ENCODE measurements at places on chromosomes 16 and 17.

DNA sequence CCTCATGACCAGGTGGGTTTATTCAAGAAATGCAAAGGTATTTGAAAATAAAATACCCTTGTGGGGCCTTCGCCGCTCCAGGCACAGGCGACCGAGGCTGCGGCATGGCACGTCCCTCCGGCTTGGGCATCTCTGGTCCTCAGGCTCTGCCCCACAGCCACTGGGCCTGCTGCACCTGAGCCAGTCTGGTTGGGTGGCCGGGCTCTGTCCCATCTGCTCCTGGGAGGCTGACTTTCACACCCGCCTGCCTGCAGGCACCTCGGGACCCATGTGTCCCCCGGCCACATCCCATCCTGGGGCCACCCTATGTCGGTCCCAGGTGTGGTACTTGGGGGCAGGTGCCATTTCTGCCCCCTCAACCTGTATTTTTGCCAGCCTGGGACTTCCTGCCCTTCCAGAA lies 20.9 kb downstream of the OSBPL7 start:
- DNase-seq, result no peak

DNA sequence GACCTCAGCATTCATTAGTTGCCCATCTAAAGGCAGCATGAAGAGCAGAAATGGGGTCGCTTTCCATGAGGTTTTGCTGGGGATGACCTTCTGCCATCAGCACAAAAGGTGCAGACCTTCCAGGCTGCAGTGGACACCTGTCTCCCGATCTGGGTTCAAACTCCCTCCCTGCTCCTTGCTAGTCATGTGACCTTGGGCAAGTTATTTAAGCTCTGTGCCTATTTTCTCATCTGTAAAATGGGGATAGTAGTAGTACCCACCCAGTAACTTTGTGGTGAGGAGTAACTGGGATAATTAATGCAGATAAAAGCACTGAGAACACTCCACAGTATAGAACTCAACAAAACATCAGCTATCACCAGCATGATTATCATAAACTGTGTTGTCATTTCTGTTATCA lies 21.4 kb upstream of the COQ7 start:
- DNase-seq, result no peak

DNA sequence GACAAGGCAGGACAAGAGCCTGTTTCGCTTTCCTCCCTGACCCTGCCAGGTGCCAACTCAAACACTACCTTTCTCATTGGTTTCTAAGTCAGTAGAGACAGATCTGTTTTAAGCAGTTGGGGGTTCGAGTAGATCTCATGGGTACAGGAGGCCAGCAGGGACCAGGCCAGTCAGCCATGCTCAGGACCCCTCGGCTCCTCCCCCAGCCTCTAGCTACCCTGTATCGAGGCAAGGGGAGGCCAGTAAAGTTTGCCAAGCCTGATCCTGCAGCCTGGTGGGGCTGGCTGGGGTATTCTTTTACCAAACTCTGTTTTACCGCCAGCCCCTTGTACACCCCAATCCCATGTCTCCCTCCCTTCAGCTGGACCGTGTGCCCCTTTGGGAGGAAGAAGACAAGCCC lies 26.6 kb downstream of the OR1D5 start:
- no peak for DNase-seq

- no peak for DNase-seq
These were observed 18.1 kb downstream of the ERN1 start for GRCh38 chr17:64111831-64112230.

DNA sequence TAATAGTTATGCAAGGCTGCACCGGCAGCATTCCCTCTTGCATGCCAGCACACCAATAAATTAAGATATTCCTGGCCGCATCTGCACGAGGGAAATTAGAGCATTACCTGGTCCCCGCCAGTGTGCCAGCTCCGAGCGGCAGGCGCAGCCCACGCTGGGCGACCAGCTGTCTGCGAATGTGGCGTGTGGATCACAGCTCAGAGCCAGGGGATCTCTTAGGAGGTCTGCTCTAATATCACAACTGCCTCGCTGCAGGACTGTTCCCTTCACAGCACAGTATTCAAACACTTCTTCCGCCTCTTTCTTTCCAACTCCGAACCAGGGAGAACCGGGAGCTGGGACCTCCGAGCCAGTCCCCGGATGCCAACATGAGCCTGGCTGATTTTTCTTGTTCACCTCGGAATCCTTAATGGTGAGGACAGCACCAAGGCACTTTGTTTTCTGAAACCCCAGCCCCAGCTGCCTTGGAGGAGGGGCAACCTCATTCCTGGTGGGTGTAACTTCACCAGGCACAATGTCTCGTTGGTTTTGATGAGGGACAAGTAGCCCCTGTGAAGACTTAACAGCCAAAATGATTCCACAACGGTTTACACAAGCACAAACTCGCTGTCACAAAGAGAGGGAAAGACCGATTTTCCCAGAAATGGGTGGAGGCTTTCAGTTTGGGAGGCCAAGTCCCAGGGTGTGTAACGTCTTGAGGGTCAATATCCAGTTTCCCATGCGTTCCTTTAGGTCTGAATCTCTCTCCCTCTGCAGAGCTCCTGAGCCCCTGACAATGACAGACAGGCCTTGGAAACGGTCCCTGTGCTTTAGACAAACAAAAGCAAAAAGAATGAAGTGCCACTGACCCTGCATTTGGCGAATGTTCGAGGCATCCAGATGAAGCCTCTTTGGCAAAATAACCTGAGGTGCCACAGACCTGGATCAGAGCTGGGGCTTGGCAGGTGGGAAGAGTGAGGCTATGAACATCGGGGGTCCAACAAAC lies 213.2 kb downstream of the C16orf78 start:
- no peak for DNase-seq

DNA sequence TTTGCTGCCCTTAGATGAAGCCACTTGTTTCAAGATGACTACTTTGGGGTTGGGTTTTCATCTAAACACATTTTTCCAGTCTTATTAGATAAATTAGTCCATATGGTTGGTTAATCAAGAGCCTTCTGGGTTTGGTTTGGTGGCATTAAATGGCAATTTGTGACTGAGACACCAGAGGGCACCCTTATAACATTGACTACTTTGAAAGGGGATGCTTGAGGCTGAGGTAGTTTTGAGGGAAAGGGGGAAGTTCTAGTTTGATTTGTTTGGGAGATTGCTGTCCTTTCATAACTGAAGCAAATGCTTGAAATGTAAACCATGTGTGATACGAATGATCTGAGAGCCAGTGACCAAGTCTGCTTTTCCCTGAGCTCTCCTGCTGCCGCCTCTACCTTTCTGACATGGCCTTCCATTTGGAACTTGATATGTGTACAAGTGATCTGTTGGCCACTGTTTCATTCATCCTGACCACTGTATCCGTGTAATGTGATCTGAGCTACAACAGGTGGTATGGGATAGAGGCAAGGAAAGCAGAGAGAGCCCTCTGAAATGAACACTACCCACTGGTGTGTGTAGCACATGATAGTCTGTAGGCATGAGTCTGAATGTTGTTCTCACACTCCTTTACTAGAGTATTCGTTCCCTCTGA lies 5.8 kb upstream of the RARA start:
- peak; percentile 62 for DNase-seq

DNA sequence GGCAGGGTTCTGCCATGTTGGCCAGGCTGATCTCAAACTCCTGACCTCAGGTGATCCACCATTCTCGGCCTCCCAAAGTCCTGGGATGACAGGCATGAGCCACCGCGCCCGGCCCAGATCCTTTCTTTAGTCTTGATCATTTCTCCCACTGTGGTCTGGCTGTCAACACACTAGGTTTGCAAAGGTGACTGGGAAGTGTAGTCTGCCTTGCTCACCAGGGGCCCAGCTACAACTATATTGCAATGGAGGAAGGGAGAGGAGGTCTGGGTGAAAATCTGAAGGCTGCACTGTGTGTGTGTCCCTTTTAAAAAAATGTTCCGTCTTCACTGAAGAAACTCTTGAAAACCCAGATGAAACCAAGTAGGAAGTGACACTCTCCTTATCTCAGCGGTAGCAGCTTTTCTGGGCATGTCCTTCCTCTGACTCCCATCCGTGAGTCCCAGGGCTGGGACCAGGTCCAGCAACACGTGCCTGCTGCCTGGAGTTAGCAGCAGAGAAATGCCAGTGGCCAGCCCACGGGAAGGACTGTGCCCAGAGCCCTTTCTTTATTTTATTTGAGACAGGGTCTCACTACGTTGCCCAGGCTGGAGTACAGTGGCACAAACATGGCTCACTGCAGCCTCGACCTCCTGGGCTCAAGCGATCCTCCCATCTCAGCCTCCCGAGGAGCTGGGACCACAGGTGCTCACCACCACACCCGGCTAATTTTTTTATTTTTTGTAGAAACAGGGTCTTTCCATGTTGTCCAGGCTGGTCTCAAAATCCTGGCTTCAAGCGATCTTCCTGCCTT lies 17.8 kb upstream of the KIF19 start:
- no peak for DNase-seq

DNA sequence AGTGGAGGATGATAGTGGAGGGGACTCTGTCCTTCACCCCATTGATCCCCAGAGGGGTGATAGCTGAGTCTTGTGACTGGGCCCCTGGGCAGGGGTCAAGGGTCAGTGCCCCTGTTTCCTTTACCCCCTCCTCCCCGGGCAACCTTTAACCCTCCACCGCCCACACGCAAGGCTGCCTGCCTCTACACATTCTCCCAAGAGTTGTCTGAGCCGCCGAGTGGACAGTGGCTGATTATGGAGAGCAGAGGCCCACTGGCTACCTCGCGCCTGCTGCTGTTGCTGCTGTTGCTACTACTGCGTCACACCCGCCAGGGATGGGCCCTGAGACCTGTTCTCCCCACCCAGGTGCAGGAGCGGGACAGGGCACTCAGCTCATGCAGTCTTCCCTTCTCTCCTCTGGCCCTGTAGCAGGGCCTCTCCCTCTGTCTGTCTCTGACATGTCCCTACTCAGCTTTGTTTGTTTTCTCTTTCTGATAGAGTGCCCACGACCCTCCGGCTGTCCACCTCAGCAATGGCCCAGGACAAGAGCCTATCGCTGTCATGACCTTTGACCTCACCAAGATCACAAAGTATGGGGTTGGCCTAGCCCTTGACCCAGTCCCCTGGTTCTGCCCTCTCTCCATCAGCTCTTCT lies at the start of gene SHBG:
TSS of gene SHBG (plus strand) at position 197 of the 633 bp plus-strand sequence. CDS start at position 235, 38 bp downstream.
- DNase-seq, result no peak

- no peak for DNase-seq
These were observed 1.9 kb upstream of the NAT9 start for GRCh38 chr17:74777901-74778515.

GRCh38 chr17:13884347-13884746 lies 185.0 kb upstream of the COX10 start:
- no peak for DNase-seq

DNA sequence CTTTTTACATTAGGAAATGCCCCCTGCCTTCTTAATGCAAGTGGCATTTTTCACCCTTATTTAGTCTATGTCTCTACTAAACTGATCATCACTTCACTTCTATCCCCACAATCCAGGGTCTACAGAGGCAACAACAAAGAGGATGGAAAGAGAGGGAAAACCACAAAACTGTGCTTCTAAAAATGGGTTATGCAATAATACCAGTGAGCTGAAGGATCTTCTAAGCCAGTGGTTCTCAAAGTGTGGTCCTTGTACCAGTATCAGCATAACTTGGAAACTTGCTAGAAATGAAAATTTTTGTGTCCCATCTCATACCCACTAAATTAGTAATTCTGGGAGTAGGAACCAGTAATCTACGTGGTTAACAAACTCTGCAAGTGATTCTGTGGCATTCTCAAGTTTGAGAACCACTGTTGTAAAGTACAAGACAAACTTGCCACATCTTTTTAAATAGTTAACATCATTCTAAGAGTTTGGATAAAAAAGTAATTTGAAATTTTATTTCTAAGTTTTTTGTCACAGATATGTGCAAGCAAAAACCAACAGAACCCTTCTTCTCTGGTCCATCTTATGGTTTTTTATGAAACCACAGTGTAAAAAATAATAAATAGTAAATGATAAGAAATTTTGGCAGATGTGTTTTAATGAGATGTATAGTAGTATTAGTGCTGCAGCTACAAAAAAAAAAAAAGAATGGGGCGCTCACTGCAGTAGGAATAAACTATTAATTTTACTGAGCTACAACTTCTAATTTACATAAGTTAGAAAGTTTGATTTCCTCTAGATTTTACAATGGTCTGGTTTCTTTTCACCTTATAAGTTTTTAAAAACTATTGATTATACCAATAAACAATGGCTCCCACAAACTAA lies 16.2 kb downstream of the CDC27 start:
- DNase-seq, result no peak

- no peak for DNase-seq
These were observed 443.6 kb downstream of the WWOX start for GRCh38 chr16:78543023-78543422.

- no peak for DNase-seq
These were observed 1.4 kb downstream of the CUEDC1 start for GRCh38 chr17:57953705-57954396.

GRCh38 chr17:57714665-57715180 lies 30.4 kb downstream of the CCDC182 start:
- no peak for DNase-seq

DNA sequence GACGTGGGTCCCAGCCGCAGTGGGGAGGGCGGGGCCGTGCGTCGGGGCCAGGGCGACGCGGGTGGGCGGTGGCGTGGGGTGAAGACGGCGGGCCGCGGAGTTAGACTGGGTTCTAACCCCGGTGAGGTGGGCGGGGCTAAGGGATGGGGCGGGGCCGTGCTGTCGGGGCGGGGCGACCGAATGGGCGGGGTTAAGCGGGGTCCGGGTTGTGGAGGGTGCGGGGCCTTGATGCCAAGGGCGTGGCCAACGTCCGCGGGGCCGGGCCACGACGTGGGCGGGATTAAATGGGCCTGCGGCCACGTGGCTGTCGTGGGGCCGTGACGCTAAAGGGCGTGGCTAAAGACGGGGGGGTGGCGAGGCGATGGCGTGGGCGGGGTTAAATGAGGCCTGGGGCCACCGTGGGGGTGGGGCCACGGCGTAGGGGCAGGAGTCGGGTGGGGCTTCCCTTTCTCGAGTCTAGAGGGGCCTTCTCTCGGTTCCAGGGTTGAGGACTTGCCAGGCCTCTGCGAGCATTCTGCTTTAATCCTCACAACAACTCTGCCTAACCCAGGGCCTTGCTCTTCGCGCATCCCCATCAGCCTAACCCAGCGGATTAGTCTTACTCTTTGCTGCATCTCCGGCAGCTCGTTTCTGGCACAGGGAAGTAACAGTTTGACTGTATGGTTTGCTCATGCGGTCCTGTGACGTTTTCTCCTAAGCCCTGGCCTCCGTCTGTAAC lies 739 bp downstream of the TCF25 start:
- peak; percentile 97 for DNase-seq

- no peak for DNase-seq
These were observed 7.2 kb downstream of the USP7 start for GRCh38 chr16:8956265-8957062.

GRCh38 chr16:58461640-58462039 lies 38.3 kb upstream of the NDRG4 start:
- no peak for DNase-seq

GRCh38 chr17:36469733-36470132 lies 16.7 kb upstream of the ZNHIT3 start:
- no peak for DNase-seq

Data from transverse colon (tissue), 4 donors.